ENCODE measurements at places on chromosomes 2 and 18.

DNA sequence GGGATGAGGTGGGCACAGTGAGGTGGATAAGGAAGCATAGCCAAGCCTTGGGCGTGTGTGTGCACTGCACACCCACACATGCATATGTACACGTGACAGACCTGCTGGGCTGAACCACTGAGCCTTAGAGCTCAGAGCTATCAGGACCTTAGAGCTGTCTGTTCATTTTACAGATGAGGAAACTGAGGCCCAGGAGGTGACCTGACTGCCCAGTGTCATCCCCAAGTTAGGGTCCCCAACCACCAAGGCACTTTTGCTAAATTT lies 8.2 kb upstream of the SNED1 start:
- no peaks in the 10 kb centered on the region for H3K36me3 ChIP-seq
- H3K4me1 ChIP-seq, result no peaks in the 10 kb centered on the region
- DNase-seq, result no peak
- no peaks in the 10 kb centered on the region for H3K27me3 ChIP-seq

DNA sequence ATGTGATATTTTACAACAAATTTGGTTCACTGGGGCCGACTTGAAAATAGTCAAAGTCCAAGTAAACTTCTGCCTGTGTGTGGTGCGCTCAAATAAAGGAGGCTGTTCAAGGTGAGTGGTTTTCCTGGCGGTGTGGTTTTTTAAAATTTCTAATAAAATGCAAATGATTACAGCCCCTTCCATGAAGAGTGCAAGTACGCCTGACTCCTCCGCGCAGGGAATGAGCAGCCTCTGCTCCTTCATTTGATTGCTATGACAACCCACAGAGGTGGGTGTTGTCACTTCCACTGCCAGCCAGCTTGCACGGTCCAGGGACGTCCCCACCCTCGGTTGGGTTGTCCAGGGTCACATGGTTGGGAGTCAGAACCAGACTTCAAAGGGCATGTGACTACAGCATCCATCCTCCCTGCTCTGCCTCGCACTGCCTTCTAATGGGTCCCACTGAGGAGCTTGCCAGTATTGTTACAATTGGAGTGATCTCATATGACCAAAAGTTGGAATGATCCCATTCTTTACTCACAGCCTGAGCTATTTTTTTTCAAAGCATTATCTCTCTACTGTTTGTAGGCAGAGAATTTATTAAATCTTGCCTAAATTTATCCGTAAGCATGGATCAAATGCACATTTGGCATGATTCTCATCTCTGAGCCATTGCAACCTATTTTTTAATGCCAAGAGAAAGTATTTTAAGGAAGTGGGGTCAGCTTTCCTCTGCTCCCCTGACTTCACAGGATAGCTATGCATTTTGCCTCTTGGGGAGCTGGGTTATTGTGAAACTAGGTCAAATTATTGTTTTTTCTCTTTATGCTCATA lies 121.3 kb downstream of the AGAP1 start:
- H3K27me3 ChIP-seq, result no peaks in the 10 kb centered on the region
- no peak overlapping the region for H3K27ac ChIP-seq
- H3K4me1 ChIP-seq, result no peaks in the 10 kb centered on the region
- no peak for DNase-seq

DNA sequence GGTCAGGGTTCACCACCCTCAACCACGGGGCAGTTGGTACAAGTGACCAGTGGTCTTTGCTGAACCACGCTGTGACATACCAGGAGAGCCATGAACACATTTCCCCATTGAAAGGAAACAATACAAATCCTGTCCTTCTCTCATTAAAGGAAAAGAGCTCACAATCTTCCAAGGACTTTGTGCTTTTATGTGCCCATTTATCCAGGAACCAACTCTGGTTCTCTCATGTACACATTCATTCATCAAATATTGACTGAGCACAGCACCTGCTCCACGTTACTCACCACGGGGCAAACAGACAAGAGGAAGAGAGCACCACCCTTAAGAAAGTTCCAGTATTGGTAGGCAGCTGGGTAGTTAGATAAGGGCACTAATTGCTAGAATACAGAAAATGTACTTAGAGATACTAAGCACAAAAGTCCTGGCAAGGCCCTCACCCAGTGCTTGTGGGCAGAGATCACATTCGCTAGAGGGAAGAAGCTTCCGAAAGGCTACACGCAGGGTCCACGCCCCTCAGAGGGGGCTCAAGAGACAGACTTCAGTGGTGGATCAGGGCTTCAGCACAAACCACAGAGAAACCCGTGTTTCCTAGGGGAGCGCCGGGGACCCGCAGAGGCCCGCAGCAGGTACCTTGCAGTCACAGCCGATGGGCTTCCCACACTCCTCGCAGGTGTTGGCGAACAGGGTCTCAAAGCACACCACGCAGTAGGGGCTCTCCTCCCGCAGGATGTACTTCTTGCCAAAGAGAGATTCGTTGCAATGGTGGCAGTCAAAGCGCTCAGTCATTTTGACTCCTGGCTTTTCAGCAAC lies 12.9 kb downstream of the FHL2 start:
- no peak for DNase-seq
- H3K27ac ChIP-seq, result no peak overlapping the region
- H3K4me1 ChIP-seq, result peaks cover 15% of the 10 kb centered on the region

GRCh38 chr2:69570474-69570873 lies 73.1 kb downstream of the AAK1 start:
- H3K36me3 ChIP-seq, result peaks cover 1% of the 10 kb centered on the region
- no peak overlapping the region for H3K27ac ChIP-seq
- peak; percentile 19 for DNase-seq
- peaks cover 34% of the 10 kb centered on the region for H3K4me1 ChIP-seq
- no peaks in the 10 kb centered on the region for H3K27me3 ChIP-seq
- no peak overlapping the region for H3K4me3 ChIP-seq

- H3K4me3 ChIP-seq, result no peak overlapping the region
- H3K4me1 ChIP-seq, result no peaks in the 10 kb centered on the region
- no peaks in the 10 kb centered on the region for H3K27me3 ChIP-seq
- H3K27ac ChIP-seq, result no peak overlapping the region
- no peak for DNase-seq
Observed at GRCh38 chr18:2466978-2467377, 104.3 kb downstream of the METTL4 start.

GRCh38 chr2:151114874-151115273 lies 146.8 kb downstream of the RBM43 start:
- H3K4me3 ChIP-seq, result no peak overlapping the region
- H3K27me3 ChIP-seq, result no peaks in the 10 kb centered on the region
- no peak overlapping the region for H3K27ac ChIP-seq
- DNase-seq, result no peak
- H3K4me1 ChIP-seq, result peaks cover 3% of the 10 kb centered on the region

- no peaks in the 10 kb centered on the region for H3K27me3 ChIP-seq
- peaks cover 5% of the 10 kb centered on the region for H3K4me1 ChIP-seq
- H3K27ac ChIP-seq, result no peak overlapping the region
- no peaks in the 10 kb centered on the region for H3K36me3 ChIP-seq
- no peak overlapping the region for H3K4me3 ChIP-seq
Observed at GRCh38 chr2:11365096-11365879, 20.9 kb upstream of the ROCK2 start.

- no peaks in the 10 kb centered on the region for H3K4me1 ChIP-seq
- no peak overlapping the region for H3K27ac ChIP-seq
- no peak for DNase-seq
- H3K4me3 ChIP-seq, result no peak overlapping the region
- H3K27me3 ChIP-seq, result no peaks in the 10 kb centered on the region
Observed at GRCh38 chr2:80080957-80081356, 223.6 kb downstream of the LRRTM1 start.

DNA sequence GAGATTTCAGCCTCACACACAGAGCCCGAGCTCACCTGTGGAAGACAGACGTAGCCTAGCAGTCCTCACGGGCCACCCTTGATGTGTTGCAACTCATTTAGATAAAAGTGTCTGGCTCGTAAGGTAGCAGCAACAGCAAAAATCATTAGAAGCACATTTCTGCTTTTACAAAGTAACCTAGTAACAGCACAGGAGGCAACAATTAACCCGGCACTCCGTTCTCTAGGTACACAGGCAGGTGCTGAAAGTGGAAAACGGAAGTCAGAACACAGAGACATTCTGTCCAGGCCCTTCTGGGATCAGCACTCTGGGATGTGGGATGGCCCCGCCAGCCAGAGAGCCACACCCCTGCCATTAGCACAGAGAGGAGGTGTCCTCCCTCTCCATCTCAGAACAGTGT lies 99.3 kb downstream of the KLHL29 start:
- no peak overlapping the region for H3K27ac ChIP-seq
- H3K4me3 ChIP-seq, result no peak overlapping the region
- no peak for DNase-seq
- H3K27me3 ChIP-seq, result no peaks in the 10 kb centered on the region
- H3K36me3 ChIP-seq, result no peaks in the 10 kb centered on the region

GRCh38 chr2:116891191-116891590 lies 923.3 kb upstream of the DDX18 start:
- H3K36me3 ChIP-seq, result no peaks in the 10 kb centered on the region
- no peak for DNase-seq
- H3K4me3 ChIP-seq, result no peak overlapping the region

DNA sequence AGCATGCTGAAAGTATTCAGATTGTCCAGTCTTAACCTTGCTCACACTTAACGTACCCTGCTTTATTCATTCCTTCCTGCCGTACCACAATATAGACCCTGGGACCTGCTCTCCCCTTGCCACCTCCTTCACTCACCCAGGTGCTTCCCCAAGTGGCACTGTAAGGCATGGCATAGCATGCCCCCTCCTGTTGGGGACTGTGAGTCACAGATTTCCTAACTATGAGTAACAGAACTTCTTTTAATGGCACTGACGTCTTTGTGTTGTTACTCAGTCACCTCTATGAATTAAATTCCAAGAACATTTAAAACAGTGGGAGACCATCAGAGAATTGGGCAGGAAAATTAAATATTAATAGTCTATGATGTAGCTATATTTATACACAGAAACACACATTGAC lies 117.2 kb downstream of the CTNNA2 start:
- no peaks in the 10 kb centered on the region for H3K4me1 ChIP-seq
- H3K4me3 ChIP-seq, result no peak overlapping the region
- H3K27me3 ChIP-seq, result no peaks in the 10 kb centered on the region

GRCh38 chr2:40546439-40547191 lies 94.7 kb upstream of the SLC8A1 start:
- H3K4me3 ChIP-seq, result no peak overlapping the region
- no peaks in the 10 kb centered on the region for H3K27me3 ChIP-seq
- no peaks in the 10 kb centered on the region for H3K36me3 ChIP-seq
- no peaks in the 10 kb centered on the region for H3K4me1 ChIP-seq
- no peak overlapping the region for H3K27ac ChIP-seq
- no peak for DNase-seq

GRCh38 chr2:72524071-72524470 lies 301.8 kb downstream of the EXOC6B start:
- no peak overlapping the region for H3K27ac ChIP-seq

- H3K4me1 ChIP-seq, result peaks cover 34% of the 10 kb centered on the region
- peak overlapping the region; percentile 21 for H3K27ac ChIP-seq
- DNase-seq, result no peak
- no peaks in the 10 kb centered on the region for H3K36me3 ChIP-seq
- no peaks in the 10 kb centered on the region for H3K27me3 ChIP-seq
Observed at GRCh38 chr18:31685097-31686082, 1.0 kb upstream of the B4GALT6 start.

GRCh38 chr18:13387855-13388548 lies 169.4 kb downstream of the LDLRAD4 start:
- no peaks in the 10 kb centered on the region for H3K27me3 ChIP-seq
- no peaks in the 10 kb centered on the region for H3K36me3 ChIP-seq
- H3K4me3 ChIP-seq, result no peak overlapping the region
- H3K27ac ChIP-seq, result no peak overlapping the region
- no peak for DNase-seq

DNA sequence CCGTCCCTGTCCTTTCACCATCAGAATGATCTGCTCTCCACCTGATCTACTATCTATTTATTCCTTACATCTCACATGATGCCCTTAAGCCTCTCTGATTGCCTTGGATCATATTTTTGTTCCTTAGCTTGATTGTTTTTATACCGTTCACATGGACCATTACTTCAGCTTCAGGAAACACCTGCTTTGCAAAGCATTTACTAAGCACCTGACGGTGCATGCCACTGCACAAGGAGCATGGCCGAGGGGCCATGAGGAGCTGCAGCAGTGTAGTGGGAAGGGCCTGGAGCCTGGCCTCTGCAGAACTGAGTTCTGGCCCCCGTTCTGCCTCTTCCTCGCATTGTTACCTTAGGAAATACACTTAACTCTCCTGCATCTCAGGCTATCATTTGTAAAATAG lies 124.1 kb upstream of the NDUFV2 start:
- H3K36me3 ChIP-seq, result no peaks in the 10 kb centered on the region
- no peak for DNase-seq
- no peak overlapping the region for H3K4me3 ChIP-seq
- no peaks in the 10 kb centered on the region for H3K27me3 ChIP-seq
- peaks cover 16% of the 10 kb centered on the region for H3K4me1 ChIP-seq

DNA sequence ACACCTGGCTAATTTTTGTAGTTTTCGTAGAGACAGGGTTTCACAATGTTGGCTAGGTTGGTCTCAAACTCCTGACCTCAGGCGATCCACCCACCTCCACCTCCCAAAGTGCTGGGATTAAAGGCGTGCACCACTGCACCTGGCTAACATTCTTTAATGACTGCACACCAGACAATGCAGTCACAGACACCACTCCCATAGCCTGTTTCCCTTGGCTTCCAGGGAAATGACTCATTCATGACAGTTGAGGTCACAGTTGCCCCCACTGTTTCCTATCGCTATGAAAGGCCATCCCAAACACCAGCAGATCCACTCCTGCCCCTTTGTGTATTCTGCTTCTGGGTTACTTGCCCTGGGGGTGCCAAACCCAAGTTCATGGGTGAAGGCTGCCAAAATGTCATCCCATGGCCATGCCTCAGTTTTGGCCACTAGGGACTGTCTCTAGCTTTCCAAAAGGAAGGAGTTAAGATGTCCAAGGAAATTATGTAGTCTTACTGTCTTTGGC lies 8.7 kb downstream of the CHMP1B start:
- DNase-seq, result peak; percentile 99
- peaks cover 3% of the 10 kb centered on the region for H3K36me3 ChIP-seq
- H3K27ac ChIP-seq, result peak overlapping the region; percentile 96
- H3K4me1 ChIP-seq, result peaks cover 42% of the 10 kb centered on the region
- H3K27me3 ChIP-seq, result no peaks in the 10 kb centered on the region

GRCh38 chr18:55214534-55214933 lies 255.3 kb upstream of the CCDC68 start:
- no peak for DNase-seq
- H3K36me3 ChIP-seq, result no peaks in the 10 kb centered on the region
- no peak overlapping the region for H3K4me3 ChIP-seq
- no peak overlapping the region for H3K27ac ChIP-seq
- peaks cover 7% of the 10 kb centered on the region for H3K27me3 ChIP-seq
